ENCODE measurements at places on chromosomes 3 and 15.

DNA sequence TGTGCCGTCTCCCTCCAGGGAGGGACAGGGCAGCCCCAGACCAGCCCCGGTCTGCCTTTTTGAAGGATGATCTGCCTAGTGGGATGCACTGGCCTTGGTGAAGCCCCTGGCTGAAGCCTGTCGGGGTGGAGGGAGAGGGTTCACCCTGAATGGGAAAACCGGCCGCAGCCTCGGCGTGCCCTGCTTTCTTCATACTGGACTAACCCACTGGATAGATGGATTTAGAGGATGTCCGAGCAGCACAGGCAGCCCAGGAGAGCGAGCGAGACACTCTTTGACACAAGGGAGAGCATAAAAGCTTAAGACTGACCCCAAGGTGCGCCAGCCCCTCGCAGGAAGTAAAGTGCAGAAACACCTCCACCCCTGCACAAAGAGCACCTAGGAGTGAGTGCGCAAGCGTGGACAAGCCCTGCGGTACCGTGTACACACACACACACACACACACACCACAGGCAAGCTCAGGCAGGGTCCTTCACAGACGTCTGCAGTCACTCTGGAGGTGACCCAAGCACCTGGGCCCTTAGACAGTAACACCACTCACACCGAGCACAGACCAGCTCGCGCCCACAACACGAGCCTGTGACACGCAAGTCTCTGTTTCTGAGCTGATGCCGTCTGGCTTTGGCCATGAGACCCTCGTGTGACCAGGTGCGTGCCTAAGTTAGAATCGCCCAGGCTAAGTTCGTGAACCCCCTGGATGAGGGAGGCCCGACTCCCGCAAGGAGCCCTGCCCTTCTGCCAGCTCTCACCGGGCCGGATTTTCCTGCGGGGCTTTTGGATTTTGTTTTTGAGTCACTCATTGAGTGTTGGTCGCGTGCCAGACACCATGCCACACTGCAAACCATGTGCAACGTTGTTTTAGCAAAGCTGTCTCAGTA lies 11.3 kb downstream of the SEMA4B start:
- DNase-seq, result peak; percentile 27

- DNase-seq, result peak; percentile 68
These were observed 19.2 kb downstream of the P3H2 start for GRCh38 chr3:190101320-190102011.

DNA sequence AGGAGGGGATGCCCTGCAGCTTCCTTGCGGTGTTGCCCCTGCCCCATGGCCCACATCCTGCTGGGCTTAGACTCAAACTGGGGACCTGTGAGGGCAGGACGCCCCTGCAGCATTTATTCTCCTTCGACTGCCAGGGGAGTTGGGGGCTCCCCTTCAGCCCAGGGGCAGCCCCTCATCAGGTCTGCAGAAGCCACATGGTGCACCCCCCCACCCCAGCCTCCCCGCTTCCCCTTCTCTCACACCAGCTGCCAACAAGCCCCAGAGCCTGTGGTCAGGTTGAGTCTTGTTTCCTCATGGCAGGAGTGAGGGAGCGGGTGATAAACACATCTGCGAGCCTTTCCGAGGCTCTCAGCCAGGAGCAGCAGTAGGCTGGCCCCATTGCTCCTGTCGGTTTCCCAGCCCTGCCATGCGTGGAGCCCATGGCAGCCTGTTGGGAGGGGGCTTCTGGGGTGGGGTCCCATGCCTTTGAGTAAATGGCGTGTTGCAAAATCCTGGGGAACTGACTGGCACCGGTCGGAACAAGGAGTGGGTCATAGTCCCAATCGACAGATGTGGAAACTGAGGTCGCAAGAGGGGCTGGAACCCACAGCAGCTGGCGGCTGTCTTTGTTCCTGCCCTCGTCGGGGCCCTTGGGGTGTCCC lies 27.8 kb downstream of the WNT7A start:
- no peak for DNase-seq

GRCh38 chr3:181712226-181712552 lies 464 bp downstream of the SOX2 start:
- DNase-seq, result no peak

DNA sequence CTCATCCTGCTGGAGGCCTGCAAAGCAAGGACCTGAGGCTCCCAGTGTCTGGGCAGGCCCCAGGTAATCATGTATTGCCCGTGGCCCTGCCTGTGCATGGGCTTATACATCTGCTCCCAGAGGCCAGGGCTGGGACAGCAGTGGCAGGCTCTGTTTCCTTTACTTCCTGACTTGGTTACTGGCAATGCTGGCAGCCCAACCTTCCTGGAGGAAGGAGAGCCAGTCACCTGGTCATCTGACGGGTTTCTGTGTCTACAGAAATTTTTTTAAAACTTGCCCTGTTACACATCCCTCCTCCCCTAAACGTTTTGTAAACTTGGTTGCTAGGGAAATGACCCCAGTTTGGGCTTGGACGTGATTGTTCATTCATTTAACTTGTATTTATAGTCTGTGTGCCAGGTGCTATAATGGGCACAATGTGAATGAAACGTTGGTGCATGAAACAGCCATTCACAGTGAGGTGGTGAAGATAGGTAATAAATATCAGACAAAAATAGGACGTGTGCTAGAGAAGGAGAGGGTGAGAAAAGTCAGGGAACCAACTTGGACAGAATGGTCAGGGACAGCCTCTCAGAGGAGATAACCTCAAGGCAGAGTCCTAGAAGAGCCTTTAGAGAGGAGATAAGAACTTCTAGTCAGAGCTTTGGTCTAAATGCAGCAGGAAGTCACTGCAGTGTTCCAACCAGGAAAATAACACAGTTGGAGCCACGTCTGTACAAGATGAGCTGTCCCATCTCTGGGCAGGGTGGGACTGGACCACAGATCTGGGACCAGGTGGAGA lies 14.1 kb downstream of the TEX264 start:
- no peak for DNase-seq

All from M059J (cell line).